ENCODE measurements at places on chromosomes 5 and 9.

- peak; percentile 31 for DNase-seq
Measured at GRCh38 chr5:119470851-119471451, 18.7 kb downstream of the HSD17B4 start.

GRCh38 chr5:110572729-110573128, 153.7 kb downstream of the TMEM232 start:
- DNase-seq, result no peak

DNA sequence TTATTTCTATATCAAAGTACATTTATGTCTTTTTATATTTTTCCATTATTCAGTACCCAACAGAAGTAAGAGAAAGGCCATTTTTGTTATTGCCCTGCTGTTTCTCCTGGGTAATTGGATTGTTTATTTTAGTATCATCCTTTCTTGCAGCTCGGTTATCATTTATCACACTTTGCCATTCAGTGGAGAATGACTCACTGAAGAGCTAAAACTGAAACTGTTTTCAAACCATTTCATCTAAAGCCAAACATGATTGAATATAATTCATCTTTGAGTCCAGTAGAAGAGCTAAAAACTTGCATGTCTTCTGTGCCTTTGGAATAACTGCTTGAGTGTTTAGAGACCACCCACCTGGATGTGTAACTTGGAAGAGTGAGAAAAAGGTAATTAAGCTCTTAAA, 139.5 kb upstream of the PRDM9 start:
- peak; percentile 1 for DNase-seq

GRCh38 chr9:138040446-138041430, 163.2 kb downstream of the CACNA1B start:
- no peak for DNase-seq

- DNase-seq, result no peak
Measured at GRCh38 chr5:127444171-127444570, 73.3 kb upstream of the PRRC1 start.

GRCh38 chr5:34657274-34657921, 1.3 kb downstream of the RAI14 start:
- peak; percentile 39 for DNase-seq

GRCh38 chr5:114903767-114904166, 265.9 kb downstream of the TRIM36 start:
- DNase-seq, result no peak

DNA sequence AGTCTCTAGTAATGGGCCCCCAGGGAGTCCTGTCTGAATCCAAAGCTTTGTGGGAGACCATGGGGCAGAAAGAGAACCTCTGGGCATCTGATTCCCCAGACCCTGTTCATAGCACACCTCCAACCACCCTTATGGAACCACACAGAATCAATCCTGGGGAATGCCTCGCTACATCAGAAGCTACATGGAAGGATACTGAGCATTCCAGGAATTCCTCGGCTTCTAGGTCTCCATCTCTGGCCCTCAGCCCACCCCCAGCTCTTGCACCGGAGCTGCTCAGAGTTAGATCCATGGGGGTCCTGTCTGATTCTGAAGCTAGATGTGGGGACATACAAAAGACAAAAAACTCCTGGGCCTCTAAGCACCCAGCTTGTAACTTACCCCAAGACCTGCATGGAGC, 28.4 kb downstream of the VCP start:
- no peak for DNase-seq

GRCh38 chr9:37167456-37168047, 47.2 kb downstream of the ZCCHC7 start:
- DNase-seq, result no peak

- no peak for DNase-seq
Measured at GRCh38 chr9:5518937-5519319, 8.6 kb downstream of the PDCD1LG2 start.

GRCh38 chr9:4796988-4797853, 4.5 kb downstream of the RCL1 start:
- DNase-seq, result peak; percentile 61

DNA sequence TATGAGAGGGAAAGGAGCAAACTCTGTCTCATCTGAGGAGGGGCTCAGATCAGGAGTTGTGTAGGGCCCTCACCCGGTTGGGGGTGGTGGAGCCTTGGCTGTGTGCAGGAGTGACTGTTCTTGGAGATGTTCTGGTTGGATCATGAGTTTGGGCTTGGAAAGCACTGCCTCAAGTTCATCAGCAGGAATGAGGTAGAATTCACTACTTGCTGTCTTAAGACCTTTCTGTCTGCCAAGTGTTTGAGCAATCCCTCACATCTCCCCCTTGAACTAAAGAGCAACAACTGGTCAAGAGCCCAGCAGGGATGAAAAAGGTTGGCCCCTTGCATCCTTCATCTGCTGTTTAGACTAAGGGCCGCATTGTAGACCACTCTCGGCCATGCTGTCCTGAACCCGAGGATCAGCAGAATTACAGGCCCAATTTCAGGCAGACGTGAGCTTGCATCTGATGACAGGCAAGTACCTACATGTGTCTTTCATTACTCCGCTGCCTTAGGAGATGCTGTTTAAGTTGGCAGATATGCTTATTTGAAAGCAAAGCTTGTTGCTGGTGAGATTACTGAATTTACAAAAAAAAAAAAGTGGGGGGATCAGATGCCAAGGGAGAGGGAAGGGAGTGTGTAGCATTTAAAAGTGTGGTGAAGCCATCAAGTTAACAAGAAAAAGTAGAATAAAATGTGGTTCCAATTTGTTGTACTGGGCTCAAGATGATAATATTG, 36.4 kb downstream of the PIK3R1 start:
- no peak for DNase-seq
